ENCODE measurements at places on chromosomes 12 and 14. TPM values are rescaled to one million over a fixed set of nuclear protein-coding genes. Genes with fewer than 3 reads are reported as not detected.
A peak's percentile ranks its signal among the peaks of the same experiment; 100 is the strongest.

DNA sequence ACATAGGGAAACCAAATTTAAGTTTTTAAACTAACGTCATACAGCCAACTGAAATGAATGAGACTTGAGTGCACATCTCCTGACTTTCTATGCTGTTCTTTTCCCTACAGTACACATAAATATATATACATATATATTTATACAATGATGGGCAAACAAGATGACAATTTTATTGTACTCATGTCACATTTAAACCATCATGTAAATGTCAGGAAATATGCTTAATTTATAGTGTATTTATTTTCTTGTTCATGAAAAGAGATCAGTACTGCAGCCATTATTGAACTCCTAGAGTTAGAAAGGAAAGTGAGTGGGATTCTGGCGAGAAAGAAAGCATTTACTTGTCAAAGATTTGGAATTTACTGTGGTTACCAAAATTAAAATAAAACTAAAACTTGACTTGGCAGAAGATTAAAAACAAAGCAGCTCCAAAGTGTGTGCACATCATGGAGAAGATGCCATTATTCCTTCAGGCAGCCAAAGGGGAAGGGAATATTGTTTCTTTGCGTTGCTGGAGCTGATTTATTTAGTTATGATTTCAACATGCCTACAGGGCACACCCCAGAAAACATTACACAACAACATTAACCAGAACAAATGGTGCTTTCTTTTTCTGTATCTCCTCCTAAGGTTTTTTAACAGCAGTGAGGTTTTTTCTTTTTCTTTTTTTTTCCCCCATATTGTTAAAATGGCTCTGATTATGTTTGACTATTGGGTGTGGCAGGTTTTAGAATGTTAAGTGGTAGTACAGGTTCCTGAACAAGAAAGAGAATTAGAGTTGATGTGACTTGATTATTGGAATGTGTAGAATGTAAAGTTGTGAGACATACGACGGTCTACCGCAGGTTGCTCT lies 144.6 kb downstream of the RAD51B start:
- DNase-seq: peak; percentile 39

- no peak for DNase-seq
Observed at GRCh38 chr14:32304296-32304695, 24.8 kb upstream of the AKAP6 start.

The SVOP gene
- not detected for total RNA-seq

GRCh38 chr14:35687335-35687939 lies 121.7 kb downstream of the RALGAPA1 start:
- DNase-seq: peak; percentile 27

- DNase-seq: no peak
Observed at GRCh38 chr12:11688831-11689230, 39.4 kb downstream of the ETV6 start.

- no peak for DNase-seq
Observed at GRCh38 chr12:14589169-14590004, 21.7 kb upstream of the PLBD1 start.

The BCL2L14 gene
- 5.5 TPM for total RNA-seq

The SMCO3 gene
- total RNA-seq: not detected

GRCh38 chr12:9108504-9109212 lies 7.1 kb downstream of the A2M start:
- DNase-seq: no peak

- DNase-seq: peak; percentile 33
Observed at GRCh38 chr14:72476657-72477499, 417.0 kb downstream of the DPF3 start.

The SIX4 gene
- total RNA-seq: 22.8 TPM

- no peak for DNase-seq
Observed at GRCh38 chr14:89121968-89122620, 294.9 kb downstream of the FOXN3 start.

DNA sequence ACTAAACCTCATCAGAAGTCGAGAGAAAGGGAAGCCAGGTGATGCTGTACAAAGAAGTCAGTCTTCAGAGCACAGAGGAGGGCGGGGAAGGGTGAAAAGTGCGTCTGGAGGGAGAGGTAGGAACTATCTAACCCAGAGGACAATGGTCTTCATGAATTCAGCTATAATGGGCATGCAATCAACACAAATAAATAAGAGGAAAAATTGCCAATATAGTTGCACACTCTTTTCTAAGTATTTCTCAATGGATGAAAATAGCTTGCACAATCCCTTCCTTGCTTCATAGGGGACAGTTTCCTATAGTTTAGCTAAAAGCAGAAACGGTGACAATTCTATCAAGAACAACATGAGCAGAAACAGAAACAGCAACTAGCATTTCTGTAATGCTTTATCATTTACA lies 931.2 kb downstream of the AACS start:
- DNase-seq: no peak

The AKAP3 gene
- 1.6 TPM for total RNA-seq

- DNase-seq: no peak
Observed at GRCh38 chr12:39692258-39692853, 72.8 kb upstream of the ABCD2 start.

The SOAT2 gene
- total RNA-seq: not detected

- DNase-seq: no peak
Observed at GRCh38 chr14:54673193-54674045, 106.5 kb downstream of the SAMD4A start.

DNA sequence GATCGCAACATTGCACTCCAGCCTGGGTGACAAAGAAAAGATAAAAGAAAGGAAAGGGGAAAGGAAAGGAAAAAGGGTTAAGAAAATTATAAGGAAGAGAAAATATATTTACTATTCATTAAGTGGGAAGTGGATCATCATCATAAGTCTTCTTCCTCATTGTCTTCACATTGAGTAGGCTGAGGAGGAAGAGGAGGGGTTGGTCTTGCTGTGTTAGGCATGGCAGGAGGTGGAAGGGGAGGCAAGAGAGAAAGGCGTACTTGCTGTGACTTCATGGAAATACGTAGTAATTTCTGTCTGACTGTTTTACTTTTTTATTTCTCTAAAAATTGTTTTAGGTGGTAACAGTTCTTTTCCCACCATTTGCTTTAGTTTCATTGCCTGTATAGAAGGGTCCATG lies 26.2 kb downstream of the FAM177A1 start:
- DNase-seq: no peak

- no peak for DNase-seq
Observed at GRCh38 chr12:25286837-25287236, 36.1 kb upstream of the KRAS start.

GRCh38 chr12:44847888-44848702 lies 28.0 kb downstream of the NELL2 start:
- no peak for DNase-seq

- no peak for DNase-seq
Observed at GRCh38 chr14:105844047-105844630, 317.8 kb downstream of the TMEM121 start.

The REP15 gene
- 0.78 TPM for total RNA-seq

DNA sequence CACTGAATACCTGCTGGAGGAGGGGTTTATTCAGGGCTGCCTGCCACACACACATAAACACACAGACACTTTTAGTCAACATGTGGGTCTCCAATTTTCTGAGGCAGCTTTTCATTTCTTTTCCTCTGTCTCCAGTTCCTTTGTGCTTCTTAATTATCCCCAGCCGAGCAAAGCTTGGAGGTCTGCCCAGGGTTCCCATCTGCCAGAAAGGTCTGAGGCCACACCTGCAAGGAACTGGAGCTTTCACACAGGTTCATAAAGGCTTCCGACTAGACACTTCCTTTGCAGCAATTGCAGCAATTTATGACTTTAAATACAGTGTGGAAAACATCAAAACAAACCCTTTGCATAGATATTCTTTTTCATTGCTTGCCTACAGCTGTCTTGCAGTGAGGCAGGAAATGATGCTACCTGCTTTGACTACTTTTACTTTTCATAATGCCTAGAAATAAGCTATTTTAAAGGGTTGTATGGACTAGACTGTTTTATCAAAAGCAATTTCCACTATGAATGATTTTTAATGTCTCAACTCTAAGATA lies 1318.9 kb downstream of the AACS start:
- no peak for DNase-seq

- no peak for DNase-seq
Observed at GRCh38 chr14:67245104-67245503, 3.9 kb downstream of the PALS1 start.

GRCh38 chr12:128795530-128796361 lies 28.0 kb downstream of the SLC15A4 start:
- no peak for DNase-seq

DNA sequence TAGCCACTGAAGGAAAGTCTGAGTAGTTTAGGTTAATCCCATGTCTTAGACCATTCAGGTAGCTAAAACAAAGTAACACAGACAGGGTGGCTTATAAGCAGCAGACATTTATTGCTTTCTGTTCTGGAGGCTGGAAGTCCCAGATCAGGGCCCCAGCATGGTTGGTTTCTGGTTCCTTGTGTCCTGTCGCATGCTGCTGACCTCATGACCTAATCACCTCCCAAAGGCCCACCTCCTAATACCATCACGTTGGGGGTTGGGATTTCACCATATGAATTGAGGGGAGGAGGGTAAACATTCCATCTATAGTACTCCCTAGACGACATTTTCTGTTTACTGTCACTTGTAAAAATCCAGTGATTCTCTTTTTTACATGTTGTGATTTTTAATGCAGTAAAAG lies 148.6 kb downstream of the FBXL14 start:
- no peak for DNase-seq

DNA sequence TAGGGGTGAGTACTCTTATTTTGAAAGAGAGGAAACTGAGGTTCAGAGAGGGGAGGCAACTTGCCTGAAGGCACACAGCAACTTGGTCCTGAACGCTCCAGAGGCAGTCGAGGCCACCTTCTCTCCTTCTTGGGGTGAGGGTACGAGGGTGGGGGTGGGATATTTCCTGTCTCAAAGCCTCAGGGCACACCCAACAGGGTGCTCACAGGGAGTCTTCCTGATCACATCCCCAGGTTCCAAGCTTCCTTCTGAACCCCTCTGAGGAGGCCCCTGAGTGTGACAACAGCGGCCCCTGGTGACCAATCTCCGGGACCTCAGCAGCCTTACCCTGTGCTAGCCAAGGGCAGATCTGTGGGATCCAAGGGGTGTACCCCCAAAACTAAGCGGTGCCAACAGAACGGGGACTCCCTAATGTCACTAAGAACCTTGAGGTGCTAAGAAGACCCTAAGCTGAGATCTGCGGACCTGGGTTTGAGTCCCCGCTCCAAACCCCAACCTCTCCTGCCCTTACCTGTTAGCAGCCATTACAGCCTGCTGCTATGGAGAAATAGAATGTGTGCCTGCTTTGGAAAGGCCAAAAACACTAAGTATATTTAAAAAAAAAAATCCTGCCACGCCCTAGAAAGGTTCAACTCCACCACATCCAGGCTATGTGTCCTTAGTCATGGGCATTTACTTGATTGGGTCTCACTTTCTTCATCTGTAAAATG lies 57.9 kb downstream of the TRPV4 start:
- peak; percentile 90 for DNase-seq

DNA sequence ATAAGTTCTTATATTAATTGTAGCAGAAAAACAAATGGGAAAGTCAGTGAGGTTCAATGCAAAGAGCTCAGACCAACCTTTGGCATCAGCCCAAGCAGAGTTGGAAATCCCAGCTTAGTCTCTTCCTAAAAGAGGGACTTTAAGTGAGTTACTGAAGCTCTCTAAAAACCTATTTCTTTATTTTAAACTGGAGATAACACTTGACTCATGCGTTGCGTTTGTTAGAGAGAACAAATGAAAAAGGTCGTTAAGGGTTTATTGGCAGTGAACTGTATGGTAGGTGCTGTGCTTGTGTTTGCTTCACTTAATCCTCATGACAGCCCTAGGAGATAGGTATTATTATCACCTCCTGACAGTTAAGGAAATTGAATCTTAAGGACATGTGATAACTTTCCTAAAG lies 396.5 kb downstream of the RAD51B start:
- no peak for DNase-seq

DNA sequence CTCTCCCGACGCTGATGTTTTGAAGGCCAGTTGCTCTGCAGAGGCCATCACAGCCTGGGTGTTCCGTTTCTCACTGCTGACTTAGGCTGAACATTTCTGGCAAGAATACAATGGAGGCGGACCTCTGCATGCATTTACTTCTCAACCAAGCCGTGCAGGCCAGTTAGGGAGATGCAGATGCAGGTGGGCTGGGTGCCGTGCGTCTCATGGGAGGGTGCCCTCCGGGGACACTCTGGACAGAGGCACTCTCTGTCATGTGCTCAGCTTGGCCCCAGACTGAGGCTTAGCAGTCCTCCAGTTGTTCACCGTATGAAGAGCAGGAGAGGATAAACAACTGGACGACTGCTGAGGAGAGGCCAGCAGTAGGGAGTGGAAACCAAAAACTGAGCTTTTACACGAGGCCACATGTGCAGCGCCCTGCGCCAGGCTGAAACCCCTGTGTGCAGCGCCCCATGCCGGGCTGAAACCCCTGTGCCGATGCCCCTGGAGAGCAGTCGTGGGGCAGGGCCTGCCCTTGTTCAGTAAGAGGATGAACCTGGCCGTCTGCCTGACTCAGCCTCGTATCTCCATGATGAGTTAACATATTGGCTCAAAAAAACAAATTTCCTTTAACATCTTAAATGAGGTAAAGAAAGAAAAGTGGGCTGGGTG lies 32.3 kb downstream of the DDX51 start:
- no peak for DNase-seq

- DNase-seq: no peak
Observed at GRCh38 chr12:2068653-2069052, 15.9 kb downstream of the CACNA1C start.

GRCh38 chr12:64890873-64891468 lies 66.5 kb downstream of the TBC1D30 start:
- DNase-seq: peak; percentile 19

GRCh38 chr12:1448336-1448735 lies 146.0 kb downstream of the FBXL14 start:
- DNase-seq: no peak

The KRT7 gene
- 2,828 TPM for total RNA-seq

- no peak for DNase-seq
Observed at GRCh38 chr12:88691811-88692210, 111.5 kb upstream of the KITLG start.

The PTPRQ gene
- total RNA-seq: not detected

GRCh38 chr12:19639781-19640415 lies 200.6 kb downstream of the AEBP2 start:
- no peak for DNase-seq

- no peak for DNase-seq
Observed at GRCh38 chr14:51395361-51395849, 155.4 kb downstream of the TMX1 start.

GRCh38 chr12:53852992-53853391 lies 85.6 kb upstream of the HOXC13 start:
- DNase-seq: no peak

GRCh38 chr12:53952335-53952694 lies 2.4 kb upstream of the HOXC12 start:
- DNase-seq: no peak

The KIF5A gene
- 0.10 TPM for total RNA-seq

- DNase-seq: no peak
Observed at GRCh38 chr14:36989806-36990205, 182.6 kb downstream of the SLC25A21 start.

DNA sequence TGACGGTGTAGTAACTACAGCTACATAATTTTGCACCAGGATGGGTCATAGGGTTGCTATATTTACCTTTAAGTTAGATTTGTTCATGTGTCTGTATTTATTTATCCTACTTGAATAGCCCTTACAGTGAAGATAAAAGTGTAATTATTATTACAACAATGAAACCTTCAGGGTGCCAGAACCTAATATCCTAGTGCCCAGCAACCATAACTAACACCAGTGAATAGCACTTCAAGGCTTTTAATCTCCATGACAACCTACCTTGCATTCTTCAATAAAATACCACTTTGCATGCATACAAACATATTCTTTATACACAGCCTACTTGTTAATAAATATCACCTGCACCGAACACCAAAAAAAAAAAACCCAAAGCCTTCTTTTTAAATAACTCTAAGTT lies 58.7 kb upstream of the G2E3 start:
- DNase-seq: no peak

The GNS gene
- total RNA-seq: 93.5 TPM

Data from Calu3 (cell line).